NCI-H2081 treated with DMSO at 0.1 percent for 48 hours (cell line): ENCODE measurements at places on chromosomes 3 and 15.

GRCh38 chr3:13417166-13417947 is 2.8 kb downstream of the NUP210 start:
- DNase-seq = no peak

DNA sequence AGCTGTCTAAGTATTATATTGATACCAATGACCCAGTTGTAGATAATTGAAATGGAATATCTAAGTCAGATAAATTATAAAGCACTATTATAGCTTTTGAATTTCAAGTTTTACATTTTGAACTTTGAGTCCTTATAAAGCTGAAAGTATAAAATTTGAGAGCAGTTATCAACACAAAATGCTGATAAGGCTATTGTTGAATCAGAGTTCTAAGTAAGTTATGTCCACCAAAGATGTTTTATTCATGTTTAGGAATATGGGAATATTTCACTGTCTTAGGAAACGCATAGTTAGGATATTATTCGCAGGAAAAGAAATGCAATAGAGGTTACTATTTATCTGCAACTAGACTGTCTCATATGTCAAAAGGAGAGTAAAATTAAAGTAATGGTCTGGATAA is 29.4 kb downstream of the ZPLD1 start:
- DNase-seq = no peak

DNA sequence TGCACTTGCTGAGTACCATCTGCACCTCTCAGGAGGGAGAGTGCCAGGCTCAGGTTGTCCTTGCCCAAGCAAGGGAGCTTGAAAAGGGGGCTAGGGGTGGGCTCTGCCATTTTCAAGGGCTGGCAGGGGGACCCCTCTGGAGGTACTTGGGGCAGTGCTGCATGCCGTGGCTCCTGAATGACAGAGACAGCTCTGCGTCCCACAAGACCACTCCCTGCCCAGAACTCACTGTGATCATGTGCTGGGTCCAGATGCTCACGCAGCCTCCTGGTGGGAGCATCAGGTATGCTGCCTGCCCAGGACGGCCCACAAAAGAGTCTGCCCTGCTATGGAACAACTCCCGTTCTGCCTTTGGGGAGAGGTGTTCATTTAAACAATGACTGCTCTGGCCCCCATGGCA is 165.2 kb downstream of the GOLGA6L4 start:
- DNase-seq = no peak

- peak; percentile 27 for DNase-seq
Measured at GRCh38 chr3:166013073-166013679, 176.0 kb upstream of the BCHE start.

DNA sequence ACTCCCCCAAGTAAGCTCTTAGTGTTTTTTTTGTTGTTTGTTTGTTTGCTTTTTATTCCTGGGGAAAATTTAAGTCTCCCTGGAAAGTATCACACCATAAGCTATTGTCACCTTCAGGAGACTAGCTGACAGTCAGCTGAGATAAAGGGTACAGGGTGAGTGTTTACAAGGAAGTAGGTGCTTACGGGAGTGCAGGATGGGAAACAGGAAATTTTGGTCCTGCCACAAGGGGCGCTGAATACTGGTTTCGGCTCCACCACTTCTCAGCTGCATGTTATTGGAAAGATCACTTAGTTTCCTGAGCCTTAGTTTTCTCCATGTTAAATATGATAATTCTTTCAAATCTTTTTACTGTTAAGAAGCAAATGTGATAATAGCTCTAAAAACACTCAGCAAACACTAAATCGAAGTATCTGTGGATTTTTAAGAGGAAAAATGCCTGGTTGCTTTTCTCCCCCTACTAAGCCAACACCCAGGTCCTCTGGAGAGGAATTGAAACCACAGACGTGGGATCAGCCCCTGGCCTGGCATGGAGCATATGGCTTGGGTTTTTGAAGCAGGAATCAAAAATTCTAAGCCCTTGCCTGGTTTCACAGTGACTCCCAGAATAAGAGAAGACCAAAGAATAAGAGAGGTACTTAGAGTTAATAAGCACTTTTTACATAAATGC is 90.7 kb downstream of the SCN11A start:
- peak; percentile 36 for DNase-seq

- DNase-seq = no peak
Measured at GRCh38 chr3:184760337-184761074, 48.6 kb upstream of the MAGEF1 start.

- DNase-seq = peak; percentile 83
Measured at GRCh38 chr15:74545776-74546656, 5.0 kb downstream of the ARID3B start.

DNA sequence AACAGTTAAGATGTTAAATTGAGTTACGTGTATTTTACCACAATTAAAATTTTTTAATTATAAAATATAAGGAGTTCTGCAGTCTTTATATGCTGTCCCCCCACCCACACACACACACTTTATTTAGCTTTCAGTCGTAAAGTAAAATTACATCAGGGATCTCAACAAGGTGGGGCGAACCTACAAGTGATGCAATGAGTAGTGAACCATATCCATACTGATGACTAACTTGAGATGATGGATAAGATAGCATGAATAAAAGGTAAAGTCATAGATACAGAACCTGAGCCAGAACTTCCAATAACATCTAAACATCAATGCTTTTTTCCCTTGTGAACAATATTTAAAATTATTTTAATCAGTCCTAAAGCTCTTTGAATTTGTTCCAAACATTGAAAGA is 77.2 kb downstream of the VPS13C start:
- no peak for DNase-seq

GRCh38 chr3:132626955-132627354 is 29.9 kb downstream of the ACKR4 start:
- no peak for DNase-seq

DNA sequence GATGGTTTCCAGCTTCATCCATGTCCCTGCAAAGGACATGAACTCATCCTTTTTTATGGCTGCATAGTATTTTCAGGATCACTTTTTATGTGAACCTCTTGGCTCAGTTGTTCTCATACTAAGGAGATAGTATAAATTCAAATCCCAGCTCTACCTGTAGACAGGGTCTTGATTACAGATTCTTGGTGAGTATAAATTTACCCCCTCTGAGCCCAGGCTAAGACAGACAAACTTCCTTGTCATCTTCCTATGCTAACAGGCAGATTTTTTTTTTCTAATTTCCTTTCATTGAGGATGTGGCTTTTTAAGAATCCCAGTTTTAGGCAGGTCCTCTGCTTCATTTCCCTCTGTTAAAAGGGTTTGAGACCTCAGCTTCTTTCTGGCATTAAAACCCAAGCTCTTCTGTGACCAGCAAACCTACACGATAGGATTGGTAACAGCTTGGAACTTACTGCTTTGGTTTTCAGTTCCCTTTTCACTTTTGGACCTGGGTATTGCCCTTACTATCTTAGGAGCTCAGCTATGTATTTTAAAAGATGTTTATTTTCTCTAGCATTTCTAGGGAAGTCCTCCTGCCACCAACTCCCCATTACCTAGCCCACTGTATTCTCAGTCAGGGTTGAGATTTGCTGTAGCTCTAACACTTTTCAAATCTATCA is 72.5 kb downstream of the VPS8 start:
- no peak for DNase-seq

DNA sequence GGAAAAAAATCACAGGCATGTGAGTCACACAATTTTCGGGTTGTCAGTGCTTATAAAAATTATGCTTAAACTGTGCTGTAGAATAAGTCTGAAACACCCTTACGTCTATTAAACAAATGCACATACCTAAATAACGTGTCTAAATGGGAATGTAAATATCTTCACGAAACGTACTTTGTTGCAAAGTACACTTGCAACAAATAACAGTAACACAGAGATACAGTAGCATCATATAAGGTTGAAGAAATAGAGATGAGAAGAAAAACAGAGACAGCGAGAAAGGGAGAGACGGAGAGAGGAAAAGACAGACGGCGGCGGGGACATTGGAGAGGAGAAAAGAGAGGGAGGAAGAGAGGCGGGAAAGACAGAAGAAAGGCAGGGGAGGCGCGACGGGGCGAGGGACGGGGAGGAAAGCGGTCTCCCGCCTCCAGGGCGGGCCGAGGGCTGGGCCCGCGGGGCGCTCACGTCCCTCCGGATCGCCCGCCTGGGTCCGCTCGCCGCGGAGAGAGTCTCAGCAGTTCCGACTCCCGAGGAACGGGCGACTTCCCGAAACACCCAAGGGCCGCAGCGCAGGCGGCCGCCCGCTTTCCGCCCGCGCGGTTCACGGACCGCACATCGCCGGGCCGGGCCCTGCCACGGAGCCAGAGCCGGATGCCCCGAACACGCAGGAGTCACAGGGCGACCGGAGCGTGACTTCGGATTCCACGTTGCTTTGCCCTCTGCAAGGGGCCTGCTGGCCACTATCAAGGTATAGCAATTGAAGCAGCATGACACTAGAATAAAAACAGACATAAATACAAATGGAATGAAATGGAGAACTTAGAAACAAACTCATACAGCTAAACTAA is 153.4 kb downstream of the LMLN start:
- DNase-seq = no peak

DNA sequence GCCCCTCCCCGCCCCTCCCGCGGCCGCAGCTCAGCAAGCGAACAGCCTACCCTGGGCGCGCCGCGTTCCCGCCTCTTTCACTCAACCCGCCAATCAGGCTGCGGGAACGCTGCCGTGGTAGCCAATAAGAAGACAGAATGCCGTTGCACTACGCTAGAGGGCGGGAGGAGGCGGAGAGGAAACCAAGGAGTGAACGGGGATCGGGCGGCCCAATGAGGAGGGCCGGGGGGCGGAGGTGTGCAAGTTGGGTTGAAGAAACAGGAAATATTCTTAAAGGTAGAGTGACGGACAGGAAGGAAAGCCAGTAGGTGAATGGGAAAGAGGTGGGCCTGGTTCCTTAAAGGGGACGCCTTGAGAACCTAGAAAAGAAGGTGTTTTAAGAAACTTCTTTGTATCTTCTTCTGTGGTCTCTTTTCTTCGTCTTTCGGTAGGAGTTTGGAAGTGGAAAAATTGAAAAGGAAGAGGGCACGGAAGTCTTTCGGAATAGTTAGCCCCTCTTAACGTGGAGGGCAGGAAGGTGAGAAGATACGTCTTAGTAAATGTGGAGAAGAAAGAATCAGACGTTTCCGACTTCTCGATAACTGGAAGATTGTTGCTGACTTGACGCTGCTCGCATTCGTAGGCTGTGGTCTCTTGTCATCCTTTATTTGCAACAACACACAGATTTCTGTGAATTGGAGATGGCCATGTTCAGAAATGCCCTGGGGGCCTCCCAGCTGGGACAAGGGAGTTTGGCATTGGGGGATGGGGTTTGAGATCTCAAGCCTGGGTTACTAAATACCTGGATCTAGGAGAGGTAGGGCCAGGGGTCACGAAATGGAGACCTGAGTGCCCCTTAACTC is 437 bp upstream of the USF3 start:
- peak; percentile 92 for DNase-seq

GRCh38 chr3:122263058-122263457 is 62.0 kb upstream of the CSTA start:
- DNase-seq = no peak

DNA sequence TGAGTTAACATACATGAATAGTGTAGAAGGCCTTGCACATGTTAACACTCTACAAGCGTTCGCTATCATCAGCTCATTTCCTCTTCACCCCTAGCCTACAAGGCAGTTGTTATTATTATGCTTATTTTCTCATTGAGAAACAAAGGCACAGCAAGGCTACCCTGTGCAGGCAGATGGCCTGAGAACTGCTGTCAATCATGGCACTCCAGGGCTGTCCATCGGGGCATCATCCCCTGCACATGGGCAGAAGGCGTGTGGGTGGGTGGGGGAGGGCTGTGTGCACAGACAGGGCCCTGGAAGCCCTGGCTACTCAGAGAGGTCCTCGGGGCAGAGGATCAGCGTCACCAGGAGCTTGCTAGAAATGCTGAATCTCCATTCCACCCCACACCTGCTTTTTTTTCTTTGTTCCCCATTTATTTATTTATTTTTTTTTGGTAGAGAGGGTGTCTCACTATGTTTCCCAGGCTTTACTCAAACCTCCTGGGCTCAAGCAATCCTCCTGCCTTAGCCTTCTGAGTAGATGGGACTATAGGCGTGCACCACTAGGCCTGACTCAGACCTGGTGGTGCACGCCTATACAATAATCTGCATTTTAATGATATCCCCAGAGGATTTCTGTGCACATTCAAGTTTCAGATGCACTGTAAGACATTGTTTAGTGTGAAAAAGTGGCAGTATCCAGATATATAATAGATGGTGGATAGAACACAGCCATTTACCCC is 9.6 kb upstream of the ZXDC start:
- no peak for DNase-seq

DNA sequence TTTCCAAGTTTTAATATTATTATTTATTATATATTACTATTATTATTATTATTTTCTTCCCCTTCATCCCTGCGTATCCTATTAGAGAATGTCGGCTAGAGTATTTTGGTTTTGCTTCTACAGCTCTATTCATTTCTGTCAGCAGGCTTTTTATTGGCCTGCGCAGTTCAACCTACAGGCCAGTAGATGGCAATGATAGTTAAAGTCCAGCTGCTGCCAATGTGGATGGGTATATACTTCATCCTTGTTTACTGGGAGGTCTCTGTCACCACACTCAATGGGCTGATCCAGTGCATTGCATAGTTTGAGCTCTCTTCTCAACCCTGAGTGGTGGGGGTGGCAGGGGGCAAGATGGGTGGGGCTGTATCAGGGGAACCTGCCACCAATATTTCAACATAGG is 799.8 kb downstream of the NSUN3 start:
- DNase-seq = peak; percentile 61

DNA sequence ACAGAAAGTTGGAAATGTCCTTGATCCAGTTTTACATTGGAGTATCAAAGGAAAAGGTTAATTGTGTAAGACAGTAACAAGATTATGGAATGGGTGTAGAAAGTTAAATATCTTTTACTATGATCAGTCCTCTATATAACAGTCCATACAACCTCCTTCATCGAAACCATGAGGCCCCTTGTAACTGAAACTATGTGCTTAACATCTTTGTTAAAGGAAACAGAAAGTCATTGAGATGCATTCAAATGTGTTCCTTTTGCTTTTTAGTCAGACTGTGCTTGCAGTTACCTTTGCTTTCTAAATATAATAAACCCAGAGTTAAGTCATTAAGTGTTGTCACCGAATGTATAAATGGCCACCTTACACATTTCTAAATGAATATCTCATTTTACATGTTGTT is 1298.5 kb downstream of the ROBO2 start:
- no peak for DNase-seq

DNA sequence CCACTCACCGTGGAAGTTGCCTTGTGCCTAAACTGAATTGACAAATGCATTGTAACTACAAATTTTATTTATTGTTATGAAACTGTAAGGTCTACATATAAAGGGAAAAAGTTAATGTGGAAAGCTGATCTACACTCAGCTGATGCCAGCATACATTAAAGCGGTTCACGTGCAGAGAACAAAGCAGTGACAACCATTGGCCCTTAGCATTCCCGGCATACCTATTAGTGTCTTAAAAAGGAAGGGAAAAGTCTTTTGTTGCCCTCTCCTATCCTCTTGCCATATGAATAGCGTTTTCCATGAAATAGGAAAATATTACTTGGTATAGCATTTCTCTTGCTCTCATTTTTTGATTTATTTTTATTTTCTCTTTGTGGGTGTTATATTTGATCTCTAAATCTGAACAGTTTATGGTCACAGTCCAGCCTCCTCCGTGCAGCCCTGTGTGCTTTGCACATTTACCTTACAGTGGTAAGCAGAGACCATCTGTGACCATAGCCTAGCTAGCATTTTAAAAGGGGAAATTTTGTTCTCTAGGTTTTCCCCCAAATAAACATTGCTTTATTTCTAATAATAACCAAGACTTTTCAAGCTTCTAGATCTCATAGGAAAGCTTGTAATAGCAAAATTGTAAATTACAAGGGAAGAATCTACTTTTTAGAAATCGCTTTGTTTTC is 89.7 kb upstream of the CGNL1 start:
- DNase-seq = no peak

GRCh38 chr3:136512381-136512780 is 239.8 kb downstream of the STAG1 start:
- no peak for DNase-seq

- DNase-seq = no peak
Measured at GRCh38 chr3:141877911-141878310, 1.5 kb downstream of the ATP1B3 start.
